ENCODE measurements at places on chromosomes 11 and 22.

- peak; percentile 86 for DNase-seq
Observed at GRCh38 chr11:68282141-68282860, 10.5 kb upstream of the C11orf24 start.

DNA sequence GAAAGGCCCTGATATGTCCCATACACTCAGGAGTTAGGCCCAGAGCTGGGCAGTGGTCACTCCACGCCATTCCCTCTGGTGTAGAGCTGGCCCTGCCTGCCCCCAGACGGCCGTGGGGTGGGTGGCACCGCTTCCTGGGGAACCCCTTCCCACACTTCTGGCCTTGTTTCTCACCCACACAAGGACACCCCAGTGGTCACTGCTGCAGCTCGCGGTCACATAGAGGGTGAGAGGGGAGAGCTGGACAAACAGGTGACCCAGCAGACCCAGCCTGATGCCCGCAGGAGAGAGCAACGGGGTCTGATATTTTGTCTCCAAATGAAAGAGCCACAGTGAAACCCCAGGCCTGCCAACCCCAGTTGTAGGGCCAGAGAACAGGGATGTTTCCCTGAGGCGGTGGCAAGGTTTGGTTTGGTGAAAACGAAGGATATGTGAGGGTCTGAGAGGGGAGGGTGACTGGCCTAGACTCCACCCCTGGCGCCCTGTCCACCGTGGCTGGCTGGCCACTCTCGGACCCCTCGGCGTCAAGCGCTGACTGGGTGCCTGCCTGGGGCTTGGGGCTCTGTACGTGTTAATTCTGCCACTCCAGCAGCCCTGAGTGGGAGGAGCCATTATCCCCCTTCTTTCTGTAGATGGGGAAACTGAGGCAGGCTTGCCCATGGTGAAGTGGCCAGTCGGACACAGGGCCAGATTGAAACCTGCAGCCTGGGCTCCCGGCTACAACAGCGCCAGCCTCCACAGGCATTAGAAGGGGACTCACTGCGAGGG lies 71.0 kb upstream of the PPARA start:
- DNase-seq: no peak

GRCh38 chr11:127027000-127027399 lies 26.4 kb upstream of the KIRREL3 start:
- no peak for DNase-seq

- no peak for DNase-seq
Observed at GRCh38 chr11:19953909-19954308, 206.4 kb downstream of the DBX1 start.

Data from GF-D8 (cell line).